HT-29 (cell line): ENCODE measurements at places on chromosomes 2 and 18. TPM values are rescaled to one million over a fixed set of nuclear protein-coding genes. Genes with fewer than 3 reads are reported as not detected.
A peak's percentile ranks its signal among the peaks of the same experiment; 100 is the strongest.

GRCh38 chr2:133360190-133360589, 208.1 kb downstream of the NCKAP5 start:
- DNase-seq, result no peak

DNA sequence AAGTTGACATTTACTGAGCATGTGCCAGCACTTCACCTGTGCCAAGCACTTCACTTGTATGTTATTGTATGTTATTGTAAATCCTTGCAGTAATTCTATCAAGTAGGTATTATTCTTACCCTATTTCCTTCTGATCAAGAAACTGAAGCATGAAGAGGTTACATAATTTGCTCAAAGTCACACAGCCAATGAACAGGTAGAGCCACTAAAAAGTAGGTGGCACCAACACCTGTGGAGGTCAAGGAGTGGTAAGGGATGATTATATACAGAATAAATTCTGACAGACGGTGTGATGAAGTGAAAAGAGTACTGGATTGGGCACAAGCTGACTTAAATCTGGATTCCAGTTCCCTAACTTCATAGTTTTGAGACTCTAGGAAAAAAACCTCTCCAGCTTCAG, 71.0 kb downstream of the SPIRE1 start:
- DNase-seq, result no peak

- no peak for DNase-seq
Measured at GRCh38 chr2:19914266-19914975, 12.6 kb upstream of the TTC32 start.

Gene SPP2
- total RNA-seq, result not detected in 2 replicates

DNA sequence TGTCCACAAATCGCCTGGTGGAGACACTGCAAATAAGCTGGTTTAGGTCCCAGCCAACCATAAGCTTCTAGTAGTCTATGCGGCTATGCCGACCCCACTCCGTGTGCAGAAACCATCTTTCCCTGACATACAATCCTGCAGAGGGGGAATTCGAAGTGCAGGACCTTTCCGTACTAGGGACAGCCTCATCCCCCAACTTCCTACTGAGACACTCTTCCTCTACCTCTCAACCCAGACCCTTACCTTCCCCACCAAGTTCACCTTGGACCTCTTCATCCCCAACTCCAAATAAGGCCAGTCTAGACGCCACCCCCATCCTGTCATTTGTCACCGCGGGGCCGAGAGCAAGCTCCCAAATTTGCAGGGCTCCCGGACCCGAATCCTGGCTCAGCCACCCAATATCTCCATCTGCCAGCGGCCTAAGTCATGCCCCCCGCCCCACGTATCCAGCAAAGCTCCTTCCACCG, 496 bp downstream of the SUCLG1 start:
- peak; percentile 11 for DNase-seq

Gene SLC14A1
- 5.9 and 6.2 TPM in 2 replicates for total RNA-seq

Gene ANKRD30B
- total RNA-seq, result 0.03 and 0.33 TPM in 2 replicates

Gene XDH
- 0.28 and 0.81 TPM in 2 replicates for total RNA-seq

GRCh38 chr2:45860136-45861121, 209.0 kb downstream of the PRKCE start:
- no peak for DNase-seq
